ENCODE measurements at places on chromosomes 7 and 10.
A peak's percentile ranks its signal among the peaks of the same experiment; 100 is the strongest.

- peak; percentile 64 for DNase-seq
Measured at GRCh38 chr10:114825513-114826253, 4.1 kb downstream of the FHIP2A start.

GRCh38 chr7:3301831-3302618 lies 973 bp downstream of the SDK1 start:
- DNase-seq, result peak; percentile 17

- no peak for DNase-seq
Measured at GRCh38 chr7:121329191-121330052, 622 bp downstream of the WNT16 start.

GRCh38 chr10:95511314-95511713 lies 49.9 kb downstream of the SORBS1 start:
- no peak for DNase-seq

DNA sequence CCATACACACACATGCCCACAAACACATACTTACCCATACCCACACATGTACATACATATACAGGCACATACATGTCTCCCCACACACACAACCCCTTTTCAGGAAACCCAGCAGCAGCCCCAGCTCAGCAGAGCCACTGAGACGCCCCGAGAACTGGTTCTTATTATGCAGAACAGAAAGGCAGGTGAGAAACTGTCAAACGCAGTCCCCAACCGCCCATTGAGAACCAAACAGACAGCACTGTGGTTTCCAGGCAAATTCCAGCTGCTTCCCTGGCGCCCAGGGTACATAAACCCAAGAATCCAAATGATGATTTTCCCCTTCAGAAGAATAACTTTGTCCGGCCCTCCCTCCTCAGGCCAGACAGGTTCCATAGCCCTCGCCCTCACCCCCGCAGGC lies 366.6 kb upstream of the ZMIZ1 start:
- no peak for DNase-seq

DNA sequence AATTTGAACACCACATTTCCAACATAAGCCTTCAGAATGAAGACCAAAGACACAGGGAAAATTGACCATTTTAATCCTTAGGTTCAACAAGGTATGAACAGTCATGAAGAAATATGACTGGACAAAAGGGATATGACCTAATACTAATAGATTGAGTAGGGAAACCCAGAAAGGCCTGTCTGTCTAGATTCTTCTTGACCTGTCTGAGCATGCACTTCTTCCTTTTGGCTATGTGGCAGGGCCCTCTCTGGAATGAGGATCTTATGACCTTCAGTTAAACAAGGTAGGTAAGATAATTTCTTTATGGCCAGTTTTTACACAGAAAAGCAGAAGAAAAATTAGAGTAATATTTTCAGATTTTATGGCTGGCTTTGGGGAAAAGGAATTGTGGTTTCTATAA lies 3.0 kb upstream of the PHYHIPL start:
- DNase-seq, result no peak

GRCh38 chr7:157434701-157435100 lies 97.9 kb downstream of the DNAJB6 start:
- no peak for DNase-seq

- DNase-seq, result no peak
Measured at GRCh38 chr10:44937196-44938005, 22.2 kb upstream of the RASSF4 start.

DNA sequence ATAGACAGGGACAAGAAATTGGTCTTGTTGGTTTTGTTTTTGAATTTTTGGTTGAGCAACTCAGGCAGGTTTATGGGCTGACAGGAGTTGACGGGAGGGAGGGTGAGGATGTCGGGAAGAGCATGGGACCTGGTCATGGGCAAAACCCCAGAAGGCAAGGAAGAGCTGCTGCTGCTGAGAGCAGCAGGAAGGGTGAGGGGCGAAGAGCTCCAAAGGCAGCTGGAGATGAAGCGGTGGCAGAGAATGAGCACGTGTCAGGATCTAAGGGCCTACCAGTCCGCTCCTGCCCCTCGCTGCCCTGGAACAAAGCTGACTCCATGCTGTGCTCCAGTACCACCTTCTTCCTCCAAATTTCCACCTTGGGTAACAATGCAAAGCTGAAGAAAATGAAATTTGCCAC lies 84.3 kb downstream of the ARHGAP22 start:
- no peak for DNase-seq

All from endothelial cell of umbilical vein (primary cell).